ENCODE measurements at places on chromosomes 1 and 21.

- DNase-seq, result no peak
These were observed 27.6 kb downstream of the NUP133 start for GRCh38 chr1:229480495-229480894.

GRCh38 chr1:37035796-37036666 is 1.7 kb upstream of the GRIK3 start:
- DNase-seq, result no peak

GRCh38 chr1:206500046-206500445 is 7.3 kb upstream of the RASSF5 start:
- DNase-seq, result no peak

- DNase-seq, result no peak
These were observed 38.8 kb upstream of the CLCA4 start for GRCh38 chr1:86507935-86508582.

DNA sequence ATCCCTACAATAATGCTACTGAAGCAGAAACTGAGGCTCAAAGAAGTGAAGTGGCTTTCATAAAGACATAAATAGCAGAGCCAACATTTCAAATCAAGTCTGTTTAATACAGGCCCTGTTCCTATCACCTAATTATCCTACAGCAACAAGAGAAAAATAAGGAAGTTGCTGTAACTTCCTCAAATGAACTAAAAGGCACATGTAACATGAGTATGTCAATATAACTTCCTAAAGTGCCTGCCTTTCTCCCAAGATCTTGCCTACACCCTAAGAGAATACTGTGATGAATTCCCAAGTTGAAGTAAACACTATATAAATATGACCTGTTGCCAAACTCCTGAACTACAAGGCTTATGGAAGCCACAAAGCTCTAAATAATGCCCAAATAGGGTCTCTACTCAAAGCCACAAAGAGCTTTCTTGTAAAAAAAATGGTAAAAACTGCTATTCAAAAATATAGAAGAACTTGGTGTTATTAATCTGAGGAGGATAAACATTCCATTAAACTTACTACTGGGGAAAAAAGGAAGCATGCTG is 8.6 kb downstream of the BEND5 start:
- DNase-seq, result no peak

DNA sequence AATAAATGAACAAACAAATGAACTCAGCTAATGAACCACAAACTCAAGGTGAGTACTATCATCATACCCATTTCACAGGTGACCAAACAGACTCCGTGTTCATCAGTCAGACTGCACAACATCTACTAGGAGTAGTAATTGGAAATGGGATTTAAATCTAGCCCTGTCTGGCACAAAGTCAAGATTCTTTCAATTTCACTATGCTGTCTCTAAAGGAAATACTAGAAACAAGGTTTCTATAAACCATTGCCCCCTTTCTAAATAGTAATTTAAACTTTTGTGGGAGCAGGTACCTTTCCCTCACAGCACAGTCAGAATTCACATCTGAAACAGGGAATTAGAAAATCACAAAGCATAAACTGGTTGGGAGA is 160.3 kb downstream of the TGFBR3 start:
- no peak for DNase-seq

DNA sequence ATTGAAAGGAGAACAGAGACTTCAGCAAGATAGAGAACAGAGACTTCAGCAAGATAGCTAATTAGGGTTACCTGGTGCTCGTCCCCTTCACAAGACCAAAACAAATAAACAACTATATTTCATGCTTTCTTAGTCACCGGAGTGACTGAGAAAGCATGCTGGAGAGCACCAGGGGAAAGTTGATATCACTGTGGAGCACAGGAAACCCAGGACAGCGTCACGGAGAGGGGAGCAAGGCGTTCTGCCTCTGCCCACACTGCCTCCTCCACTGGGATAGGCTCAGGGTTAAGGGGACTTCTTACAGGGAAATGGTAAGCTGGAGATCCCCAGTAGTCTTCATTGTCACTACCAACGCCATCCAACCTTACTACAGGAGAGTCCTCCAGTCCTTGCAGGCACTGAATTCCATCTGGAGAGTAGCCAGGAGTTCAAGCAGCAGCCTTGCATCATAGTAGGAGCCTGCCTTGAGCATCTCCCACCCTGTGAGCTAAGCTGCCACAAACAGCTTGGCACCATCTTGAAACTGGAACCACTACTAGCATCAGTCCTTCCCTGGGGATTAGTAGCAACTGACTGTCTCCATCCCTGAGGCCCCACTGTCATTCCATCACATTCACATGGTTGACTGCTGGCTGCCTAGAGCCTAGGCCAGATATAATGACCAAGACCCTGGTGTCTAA is 239.4 kb downstream of the PLPP3 start:
- DNase-seq, result no peak

DNA sequence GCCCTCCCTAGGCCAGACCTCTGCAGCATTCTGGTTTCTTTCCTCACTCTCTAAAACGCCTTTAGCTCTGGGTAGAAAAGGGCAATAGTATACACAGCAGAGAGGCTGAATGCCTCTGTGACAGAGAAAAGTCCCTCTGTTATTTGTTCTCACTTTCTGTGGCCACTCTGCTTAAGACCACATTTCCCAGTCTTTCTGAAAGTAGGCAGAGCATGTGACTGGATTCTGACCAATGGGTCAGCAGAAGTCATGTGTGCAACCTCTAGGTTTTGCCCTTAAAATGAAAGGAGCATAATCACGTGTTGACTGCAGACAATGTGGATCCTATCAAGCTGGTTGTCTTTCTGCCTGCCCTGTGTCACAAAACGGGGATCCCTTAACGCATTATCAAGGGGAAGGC is 79.7 kb upstream of the MARK1 start:
- no peak for DNase-seq

- DNase-seq, result no peak
These were observed 175.4 kb downstream of the TRABD2B start for GRCh38 chr1:47821760-47822159.

- DNase-seq, result no peak
These were observed 59.3 kb upstream of the GNG12 start for GRCh38 chr1:67892476-67893125.

- DNase-seq, result no peak
These were observed 37.6 kb upstream of the GNPAT start for GRCh38 chr1:231203259-231204057.

DNA sequence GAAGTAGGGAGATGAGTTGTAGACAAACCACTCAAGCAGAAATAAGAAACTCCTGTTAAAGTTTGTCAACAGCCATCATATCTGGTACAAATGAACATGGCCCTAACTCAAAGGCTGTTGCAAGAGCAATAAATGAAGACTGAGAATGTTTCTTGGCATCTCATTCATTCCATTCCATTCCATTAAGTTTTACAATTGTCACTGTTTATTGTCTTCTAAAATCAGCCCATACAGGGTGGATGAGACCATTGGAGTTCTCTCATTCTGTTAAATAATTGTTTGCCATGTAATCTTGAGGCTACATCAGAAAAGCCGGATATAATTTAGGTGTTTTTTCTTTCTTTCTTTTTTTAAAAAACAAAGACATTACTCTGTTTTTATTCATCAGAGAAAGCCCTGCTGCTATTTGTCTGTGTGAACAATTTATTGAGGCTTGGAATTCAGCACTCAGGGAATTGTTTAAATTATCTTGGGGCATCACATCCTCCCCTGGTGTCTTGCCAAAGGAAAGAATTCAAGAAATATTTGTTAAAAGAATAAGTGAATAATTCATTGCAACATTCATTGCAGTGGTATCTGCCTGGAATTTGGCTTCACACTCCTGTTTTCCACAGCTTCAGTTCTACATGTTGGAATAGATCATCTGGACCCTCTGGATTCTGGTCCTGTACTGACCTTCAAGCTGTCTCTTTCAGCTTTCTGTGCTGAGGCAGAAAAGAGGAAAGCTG is 604.5 kb downstream of the PLPP3 start:
- DNase-seq, result no peak

GRCh38 chr1:33390542-33390941 is 40.4 kb downstream of the PHC2 start:
- DNase-seq, result no peak

DNA sequence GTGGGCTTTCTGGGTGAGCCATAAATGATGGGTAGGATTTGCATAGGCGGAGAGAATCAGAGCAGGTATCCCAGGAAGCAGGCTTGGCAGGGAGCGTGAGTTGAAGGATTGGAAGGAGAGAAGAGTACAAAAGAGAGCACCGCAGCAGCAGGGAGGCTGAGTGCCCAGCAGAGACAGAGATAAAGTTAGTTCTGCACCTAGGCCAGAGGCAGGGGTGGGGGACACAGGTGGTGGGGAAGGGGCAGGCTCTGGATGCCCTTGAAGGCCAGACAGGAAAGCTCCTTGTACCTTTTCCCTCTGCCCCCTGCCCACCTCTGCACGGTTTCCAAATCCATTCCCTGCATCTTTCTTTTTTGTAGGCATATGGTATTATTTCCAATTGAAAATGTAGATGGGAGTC is 33.0 kb upstream of the TRABD2B start:
- no peak for DNase-seq

GRCh38 chr1:151461694-151462093 is 2.4 kb upstream of the POGZ start:
- no peak for DNase-seq

DNA sequence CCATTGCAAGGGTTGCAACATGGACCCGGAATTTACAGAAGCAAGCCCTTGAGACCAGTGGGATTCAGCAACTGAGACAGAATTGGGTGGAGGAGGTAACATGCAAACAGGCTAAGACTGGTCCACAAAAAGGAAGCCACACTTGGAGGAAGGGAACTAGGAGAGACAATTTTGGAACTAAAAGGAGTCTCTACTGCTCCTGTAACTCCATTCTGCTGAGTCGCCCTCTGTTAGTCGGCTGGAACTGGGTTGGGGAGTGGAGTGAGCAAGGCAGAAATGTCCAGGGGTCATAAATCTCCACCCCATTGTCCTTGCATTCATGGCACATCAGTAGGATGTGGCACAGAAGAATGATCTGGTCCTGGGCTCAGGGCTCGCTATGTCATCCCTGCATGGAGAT is 5.1 kb downstream of the LAMB3 start:
- no peak for DNase-seq

- no peak for DNase-seq
These were observed 1.3 kb downstream of the SV2A start for GRCh38 chr1:149916193-149916897.

DNA sequence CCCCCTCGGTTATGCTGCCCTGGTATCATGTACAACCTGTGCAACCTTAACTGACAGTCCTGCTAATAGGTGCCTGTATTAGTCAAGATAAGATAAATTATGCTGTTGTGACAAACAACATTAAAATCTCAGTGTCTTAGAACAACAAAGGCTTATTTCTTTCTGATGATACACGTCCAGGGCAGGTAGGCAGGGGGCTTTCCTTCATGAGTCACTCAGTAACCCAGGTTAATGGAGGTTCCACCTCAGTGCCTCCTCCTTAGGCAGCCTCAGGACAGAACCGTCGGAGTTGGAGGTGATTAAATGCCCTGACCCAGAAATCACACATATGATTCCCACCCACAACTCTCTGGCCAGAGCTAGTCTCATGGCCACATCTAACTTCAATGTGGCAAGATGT is 94.6 kb upstream of the CASZ1 start:
- DNase-seq, result peak; percentile 36

- no peak for DNase-seq
These were observed 43.2 kb upstream of the POFUT2 start for GRCh38 chr21:45330851-45331261.

DNA sequence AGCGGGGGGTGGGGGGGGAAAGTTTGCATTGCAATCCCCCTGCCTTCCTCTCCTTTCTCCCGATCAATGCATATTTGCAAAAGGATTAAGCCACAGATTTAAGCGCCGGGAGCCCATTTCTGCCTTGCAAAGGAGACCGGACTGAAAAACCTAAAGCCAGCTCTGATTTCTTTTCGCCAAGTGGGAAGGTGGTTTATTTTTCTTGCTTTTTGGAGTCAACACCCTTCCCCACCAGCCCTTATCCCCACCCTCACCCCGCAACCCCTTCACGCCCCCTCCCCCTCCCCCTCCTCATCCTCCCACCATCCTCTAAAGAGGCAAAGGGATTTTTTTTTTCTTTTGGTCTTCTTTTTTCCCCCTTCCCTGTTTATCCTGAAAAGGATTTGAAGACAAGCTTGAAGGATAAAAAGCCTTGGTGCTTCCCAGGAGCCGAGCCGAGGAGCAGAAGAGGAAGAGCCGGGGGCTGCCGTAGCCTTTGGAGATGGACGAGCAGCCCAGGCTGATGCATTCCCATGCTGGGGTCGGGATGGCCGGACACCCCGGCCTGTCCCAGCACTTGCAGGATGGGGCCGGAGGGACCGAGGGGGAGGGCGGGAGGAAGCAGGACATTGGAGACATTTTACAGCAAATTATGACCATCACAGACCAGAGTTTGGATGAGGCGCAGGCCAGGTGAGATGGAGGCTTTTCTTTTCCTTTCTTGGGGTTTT is 513 bp downstream of the PBX1 start:
- peak; percentile 6 for DNase-seq

- DNase-seq, result no peak
These were observed 18.3 kb upstream of the MAP10 start for GRCh38 chr1:232786845-232787455.

DNA sequence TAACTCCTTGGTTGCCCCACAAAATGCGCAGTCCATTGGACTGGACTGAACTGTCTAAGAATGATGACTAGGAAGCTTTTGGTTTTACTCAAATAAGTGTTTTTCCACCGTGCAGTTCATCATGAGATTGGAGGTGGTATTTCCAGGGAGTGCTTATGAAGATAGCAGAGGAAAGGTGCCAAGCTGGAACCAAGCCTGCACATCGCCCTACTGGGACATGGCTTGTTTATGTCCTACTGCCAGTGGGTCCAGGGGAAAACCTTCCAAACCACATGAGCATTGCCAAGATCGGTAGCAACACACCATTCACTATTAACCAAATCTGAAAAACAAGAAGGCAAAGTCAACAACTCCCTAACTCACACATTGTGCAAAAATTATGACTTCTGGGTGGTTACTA is 54.7 kb upstream of the DSCAM start:
- no peak for DNase-seq

- no peak for DNase-seq
These were observed 25.3 kb downstream of the IGSF21 start for GRCh38 chr1:18132711-18133541.

- DNase-seq, result no peak
These were observed 186.4 kb downstream of the MRPL39 start for GRCh38 chr21:25420831-25421230.

GRCh38 chr1:209597499-209597898 is 14.0 kb downstream of the CAMK1G start:
- no peak for DNase-seq

DNA sequence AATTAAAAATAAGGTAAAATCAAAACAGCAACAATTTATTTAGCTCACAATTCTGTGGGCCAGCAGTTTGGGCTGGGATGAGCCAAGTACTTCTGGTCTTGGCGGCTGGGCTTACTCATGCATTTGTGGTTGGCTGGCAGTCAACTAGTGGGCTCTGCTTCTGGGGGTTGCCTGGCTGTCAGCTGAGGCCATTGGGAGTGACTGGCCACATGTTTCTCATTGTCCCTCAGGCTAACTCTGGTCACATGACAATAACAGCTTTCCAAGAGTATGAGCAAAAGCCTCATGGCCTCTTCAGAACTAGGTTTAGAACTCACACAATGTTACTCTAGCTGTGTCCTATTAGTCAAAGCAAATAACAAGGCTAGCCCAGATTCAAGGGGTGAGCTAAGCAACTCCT is 15.6 kb upstream of the CHIA start:
- peak; percentile 13 for DNase-seq

All from RWPE1 (cell line).